ENCODE measurements at places on chromosomes 13 and 19.
A peak's percentile ranks its signal among the peaks of the same experiment; 100 is the strongest.

DNA sequence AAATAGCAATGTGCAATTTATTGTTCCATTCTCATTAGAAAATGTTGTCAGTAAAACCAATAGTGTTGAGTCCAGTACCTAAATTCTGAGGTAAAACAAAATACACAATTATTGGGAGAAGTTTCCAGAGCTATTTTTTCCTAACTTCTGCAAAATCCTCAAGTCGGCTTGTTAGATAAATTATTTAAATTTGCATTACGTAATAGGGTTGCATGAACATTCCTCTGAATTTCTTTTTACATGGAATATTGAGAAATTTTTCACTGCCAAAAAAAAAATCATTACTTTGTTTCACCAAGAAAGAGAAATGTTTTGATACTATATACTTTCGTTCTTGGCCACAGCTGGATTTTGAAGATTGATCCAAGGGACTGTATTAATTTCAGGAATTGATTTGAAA lies 1.5 kb downstream of the ZNF507 start:
- no peak for DNase-seq

- no peak for DNase-seq
Measured at GRCh38 chr19:38661996-38662395, 14.5 kb downstream of the ACTN4 start.

- DNase-seq = peak; percentile 69
Measured at GRCh38 chr19:44141191-44142058, at the start of gene ZNF234. Gene ZNF234, plus strand, starts transcription at chr19:44141554. Its CDS starts 3,079 bp downstream, at chr19:44144633.

DNA sequence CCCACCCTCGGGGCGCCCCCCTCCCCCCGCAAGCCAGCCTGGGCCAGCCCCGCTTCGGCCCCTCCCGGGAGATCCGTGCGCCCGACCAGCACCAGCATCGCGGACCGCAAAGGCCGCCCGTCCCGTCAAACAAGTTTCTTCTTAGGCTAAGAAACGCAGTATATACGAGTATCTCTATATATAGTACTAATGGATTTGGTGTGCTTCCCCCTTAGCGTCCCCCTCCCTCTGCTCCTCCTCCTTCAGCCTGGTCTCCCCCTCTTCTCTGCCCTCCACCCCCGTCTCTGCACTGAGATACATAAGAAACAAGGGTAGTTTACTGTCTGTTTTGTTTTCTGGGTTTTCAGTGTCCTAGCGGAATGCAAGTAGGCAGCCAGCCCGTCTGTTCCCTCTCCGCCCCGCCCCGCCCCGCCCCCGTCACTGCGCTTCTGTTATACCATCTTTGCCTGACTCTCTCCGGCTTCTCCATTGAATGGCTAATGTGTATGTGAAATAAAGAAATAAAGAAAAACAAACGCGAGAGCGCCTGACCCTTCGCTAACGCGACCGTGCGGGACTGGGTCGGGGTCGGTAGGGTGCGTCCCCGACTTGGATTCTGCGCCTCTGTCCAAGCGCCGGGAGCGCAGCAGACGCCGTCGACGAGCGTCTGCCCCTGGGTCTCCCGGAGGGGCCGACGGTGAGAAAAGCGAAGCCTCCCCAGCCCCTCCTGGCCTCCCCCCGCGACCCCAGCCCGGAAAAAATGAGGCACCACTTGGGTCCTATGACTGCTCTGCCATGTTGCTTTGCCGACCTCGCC lies 4.2 kb downstream of the LYL1 start:
- peak; percentile 60 for DNase-seq

DNA sequence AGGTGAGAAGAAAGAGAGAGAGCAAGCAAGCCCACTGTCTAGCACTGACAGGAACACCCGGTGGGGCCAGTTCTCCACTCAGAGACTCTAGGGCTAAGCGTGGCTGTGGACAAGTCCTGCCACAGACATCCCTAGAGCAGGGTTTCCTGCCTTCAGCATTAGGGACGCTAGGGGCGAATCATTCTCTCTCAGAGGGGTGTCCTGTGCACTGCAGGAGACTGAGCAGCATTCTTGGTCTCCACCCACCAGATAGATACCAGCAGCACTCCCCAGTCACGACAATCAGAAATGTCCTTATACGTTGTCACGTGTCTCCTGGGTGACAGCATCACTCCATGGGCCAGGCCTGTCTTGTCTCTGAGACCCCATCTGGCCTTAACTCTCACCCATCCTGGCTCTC lies 1.5 kb downstream of the OR10H1 start:
- DNase-seq = no peak

DNA sequence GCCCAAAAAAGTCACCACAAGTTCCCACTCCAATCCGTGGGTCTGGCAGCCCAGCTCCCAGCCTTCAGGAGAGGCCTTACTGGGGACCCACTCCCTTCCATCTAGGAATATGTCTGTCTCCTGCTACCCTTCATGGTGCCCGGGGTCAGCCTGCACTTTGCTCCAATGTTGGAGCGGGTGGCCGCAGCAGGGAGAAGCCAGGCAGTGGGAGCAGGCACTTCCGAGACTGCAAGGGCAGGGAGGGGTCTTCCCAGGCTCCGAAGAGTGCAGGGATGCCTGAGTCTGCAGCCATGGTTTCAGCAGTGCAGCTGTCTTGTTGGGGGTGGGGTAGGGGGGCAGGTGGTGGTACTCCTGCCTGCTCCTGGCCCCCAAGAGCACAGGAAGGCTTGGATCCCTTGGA lies 1616.2 kb downstream of the SLITRK5 start:
- DNase-seq = no peak

DNA sequence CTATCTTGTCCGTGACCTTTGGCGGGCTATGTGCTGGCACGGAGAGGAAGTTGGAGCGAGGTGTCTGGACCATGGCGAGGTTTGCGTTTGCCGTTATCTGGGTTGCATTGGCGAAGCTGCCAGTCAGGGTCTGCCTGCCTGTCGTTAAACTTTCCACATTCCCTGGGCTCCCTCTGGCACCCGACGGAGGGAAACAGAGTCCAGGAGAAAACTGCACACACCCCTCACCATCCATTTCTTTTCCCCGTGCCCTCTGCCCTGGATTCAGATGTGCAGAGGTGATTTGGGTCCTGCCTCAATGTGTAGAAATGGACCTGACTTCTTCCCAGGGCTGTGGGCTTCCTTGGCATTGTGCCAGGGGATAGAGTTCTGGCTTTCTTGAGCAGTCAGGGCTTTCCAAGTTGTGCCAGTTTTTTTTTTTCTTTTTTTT lies 142.4 kb downstream of the URI1 start:
- no peak for DNase-seq

DNA sequence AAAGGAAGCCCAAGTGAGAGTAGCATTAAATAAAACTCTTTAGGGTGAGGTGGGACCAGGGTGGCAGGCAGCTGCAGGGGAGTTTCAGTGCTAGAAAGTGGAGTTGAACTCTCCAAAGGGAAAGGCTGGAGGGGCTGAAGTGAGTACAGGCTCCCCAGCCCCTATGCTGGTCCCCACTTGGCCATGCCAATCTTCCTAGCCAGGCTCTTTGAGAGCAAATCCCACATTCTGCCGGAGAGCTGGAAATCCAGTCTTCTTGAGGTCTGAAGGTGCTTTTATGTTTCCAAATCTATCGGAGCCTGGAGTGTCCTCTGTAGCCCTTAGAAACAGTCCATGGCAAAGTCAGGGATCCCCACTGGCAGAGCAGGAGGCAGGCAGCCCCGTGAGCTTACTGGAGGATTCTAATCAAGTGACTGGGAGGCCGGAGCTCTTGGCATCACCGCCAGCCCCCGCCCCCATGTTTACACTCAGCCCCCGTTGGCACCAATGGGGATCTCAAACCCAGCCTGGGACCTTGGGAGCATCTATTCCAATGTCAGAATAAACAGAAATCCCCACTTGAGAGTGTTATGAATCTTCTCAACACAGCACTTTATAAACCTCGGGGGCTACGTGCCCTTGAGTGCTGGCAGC lies 18.3 kb downstream of the ZNF536 start:
- DNase-seq = no peak

DNA sequence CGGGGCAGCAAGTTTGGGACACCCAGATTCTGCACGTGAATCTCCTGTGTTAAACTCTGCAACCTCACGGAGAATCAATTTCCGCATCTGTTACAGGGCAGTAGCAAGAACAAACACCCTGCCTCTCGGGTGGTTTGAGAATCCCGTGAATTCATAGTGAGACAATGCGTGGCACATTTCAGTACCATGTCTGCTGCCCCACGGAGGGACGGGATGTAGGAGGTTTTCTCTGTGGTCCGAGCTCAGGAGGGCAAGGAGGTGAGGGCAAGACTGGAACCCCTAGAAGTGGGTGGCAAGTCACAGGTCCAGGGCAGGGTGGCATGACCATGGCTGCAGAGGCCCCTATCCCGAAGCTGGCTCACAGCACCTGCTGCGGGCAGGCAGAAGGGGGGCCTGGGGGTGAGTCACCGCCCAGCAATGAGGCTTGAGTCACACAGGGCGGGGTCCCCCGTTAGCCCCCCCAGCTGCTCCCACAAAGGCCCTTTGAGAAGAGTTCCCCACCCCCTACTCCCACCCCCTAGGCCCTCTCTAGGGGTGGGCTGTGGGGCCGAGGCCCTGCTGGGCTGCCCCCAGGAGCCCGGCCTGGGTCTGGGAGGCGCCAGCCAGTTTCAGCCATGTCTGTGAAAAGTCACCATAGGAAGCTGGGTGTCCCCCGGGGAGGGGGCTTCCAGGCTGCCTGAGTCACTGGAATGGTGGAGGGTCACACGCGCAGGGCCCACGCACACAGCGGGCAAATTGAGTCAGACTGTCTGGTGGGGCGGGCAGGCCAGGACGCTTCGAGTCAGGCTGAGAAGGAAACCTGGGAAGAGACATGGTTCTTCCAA lies 25.8 kb upstream of the NANOS3 start:
- DNase-seq = peak; percentile 85

DNA sequence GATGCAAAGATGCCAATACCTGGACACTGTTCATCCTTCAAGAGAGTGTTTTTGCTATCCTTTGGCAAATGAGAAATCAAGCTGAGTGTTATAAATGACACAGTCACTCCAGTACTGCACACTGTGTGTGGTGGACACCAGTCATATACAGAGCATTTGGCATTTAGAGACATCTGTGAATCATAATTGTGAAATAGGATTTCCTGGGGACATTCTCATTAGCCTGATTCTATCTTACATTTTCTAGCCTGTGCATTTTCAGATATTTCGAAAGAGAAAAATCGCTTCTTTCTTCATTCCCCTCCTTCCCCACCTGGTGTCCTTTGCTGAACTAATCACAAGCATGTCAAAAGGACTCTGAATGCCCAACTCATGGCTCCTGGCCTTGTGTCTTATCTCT lies 781.0 kb upstream of the ARGLU1 start:
- no peak for DNase-seq

- no peak for DNase-seq
Measured at GRCh38 chr13:25738342-25739196, 313.2 kb downstream of the SHISA2 start.

DNA sequence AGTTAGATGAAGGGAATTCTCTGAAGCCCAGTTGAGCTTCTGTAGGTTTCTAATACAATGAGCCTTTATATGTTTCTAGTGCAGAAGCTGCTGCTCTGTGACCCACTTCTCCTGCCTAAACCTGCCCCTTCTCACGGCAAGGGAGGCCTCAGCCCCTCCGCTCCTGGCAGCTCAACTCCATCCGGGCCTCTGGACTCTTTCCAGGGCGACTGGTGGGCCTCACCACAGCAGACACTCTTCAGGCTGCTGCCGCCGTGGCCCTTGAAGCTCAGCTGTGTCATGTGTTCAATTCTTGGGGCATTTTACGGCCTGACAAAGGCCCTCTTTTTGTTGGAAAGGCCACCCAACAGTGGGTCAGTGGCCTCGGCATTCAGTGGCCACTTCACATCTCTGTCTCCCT lies 10.0 kb upstream of the C19orf33 start:
- no peak for DNase-seq

- no peak for DNase-seq
Measured at GRCh38 chr13:44819245-44819644, 170.0 kb downstream of the NUFIP1 start.

GRCh38 chr19:2461751-2462634 lies 5.2 kb upstream of the LMNB2 start:
- DNase-seq = peak; percentile 51

GRCh38 chr19:6424195-6424938 lies at the start of gene KHSRP:
Gene KHSRP, minus strand, starts transcription at chr19:6424811. Its CDS starts 110 bp downstream, at chr19:6424701.
- no peak for DNase-seq

- DNase-seq = no peak
Measured at GRCh38 chr13:23087880-23088279, 92.9 kb upstream of the SGCG start.

DNA sequence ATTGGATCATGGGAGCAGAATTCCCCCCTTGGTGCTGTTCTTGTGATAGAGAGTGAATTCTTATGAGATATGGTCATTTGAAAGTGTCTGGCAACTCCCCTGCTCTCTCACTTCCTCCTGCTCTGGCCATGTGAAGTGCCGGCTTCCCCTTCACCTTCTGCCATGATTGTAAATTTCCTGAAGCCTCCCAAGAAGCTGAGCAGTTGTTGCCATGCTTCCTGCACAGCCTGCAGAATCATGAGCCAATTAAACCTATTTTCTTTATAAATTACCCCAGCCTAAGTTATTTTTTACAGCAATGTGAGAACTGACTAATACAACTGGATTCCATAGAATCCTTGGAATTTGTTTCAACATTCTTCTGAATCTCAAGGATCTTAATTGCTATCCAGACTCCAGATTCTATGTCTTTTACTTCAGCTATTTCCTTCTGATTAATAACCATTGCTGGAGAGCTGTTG lies 328.1 kb downstream of the SLITRK5 start:
- no peak for DNase-seq

- no peak for DNase-seq
Measured at GRCh38 chr19:29878973-29879654, 62.9 kb upstream of the URI1 start.

DNA sequence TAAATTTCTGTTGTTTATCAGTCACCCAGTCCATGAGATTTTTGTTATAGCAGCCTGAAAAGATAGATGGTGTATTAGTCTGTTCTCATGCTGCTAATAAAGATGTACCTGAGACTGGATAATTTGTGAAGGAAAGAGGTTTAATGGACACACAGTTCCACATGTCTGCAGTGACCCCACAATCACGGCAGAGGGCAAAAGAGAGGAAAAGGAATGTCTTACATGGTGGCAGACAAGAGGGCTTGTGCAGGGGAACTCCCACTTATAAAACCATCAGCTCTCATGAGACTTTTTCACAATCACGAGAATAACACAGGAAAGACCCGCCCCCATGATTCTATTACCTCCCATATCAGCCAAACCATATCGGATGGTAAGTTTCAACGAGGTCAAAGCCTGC lies 309.2 kb downstream of the LIG4 start:
- no peak for DNase-seq

- no peak for DNase-seq
Measured at GRCh38 chr13:98370806-98371515, 193.9 kb upstream of the RNF113B start.

- no peak for DNase-seq
Measured at GRCh38 chr19:13133241-13133870, 15.3 kb downstream of the NACC1 start.

GRCh38 chr13:33846303-33847062 lies 28.5 kb downstream of the RFC3 start:
- DNase-seq = no peak

DNA sequence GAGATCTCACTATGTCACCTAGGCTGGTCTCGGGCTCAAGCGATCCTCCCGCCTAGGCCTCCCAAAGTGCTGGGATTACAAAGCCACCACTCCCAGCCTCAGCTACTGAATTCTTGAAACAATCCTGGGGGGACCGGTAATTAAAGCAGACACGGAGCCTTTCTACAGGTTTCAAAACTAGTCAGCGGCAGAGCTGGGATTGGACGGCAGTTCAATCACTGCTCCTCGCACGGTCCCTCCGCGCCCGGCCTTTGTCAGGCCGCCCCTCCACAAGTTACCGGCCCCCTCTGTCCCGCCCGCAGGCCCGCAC lies 229 bp downstream of the BORCS8 start:
- DNase-seq = no peak

All from CD4-positive, alpha-beta T cell treated with Interleukin-15 for 1 hour (primary cell).